ENCODE measurements at places on chromosomes 2 and 18.
A peak's percentile ranks its signal among the peaks of the same experiment; 100 is the strongest.

GRCh38 chr18:23243178-23243577 is 107.9 kb downstream of the CABLES1 start:
- no peak for DNase-seq

DNA sequence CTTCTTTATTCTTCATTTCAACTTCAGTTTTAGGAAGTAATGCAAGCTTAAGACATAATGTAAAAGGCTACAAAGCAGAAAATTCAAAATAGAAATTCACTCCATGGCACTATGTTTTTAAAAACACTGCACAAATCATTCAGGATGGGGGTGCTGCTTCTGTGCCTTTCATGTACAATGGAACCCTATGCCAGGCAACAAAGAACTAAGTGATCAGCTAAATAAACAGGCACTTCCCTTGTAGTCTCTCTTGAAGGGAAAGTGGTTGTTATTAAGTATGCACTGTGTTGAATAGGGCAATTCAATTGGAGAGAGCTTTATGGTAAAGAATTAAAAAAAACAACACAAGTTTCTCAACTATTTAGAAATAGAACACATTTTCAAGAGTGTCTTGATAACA is 10.9 kb upstream of the ERBB4 start:
- DNase-seq: no peak

GRCh38 chr2:1440581-1440980 is 27.3 kb downstream of the TPO start:
- no peak for DNase-seq

DNA sequence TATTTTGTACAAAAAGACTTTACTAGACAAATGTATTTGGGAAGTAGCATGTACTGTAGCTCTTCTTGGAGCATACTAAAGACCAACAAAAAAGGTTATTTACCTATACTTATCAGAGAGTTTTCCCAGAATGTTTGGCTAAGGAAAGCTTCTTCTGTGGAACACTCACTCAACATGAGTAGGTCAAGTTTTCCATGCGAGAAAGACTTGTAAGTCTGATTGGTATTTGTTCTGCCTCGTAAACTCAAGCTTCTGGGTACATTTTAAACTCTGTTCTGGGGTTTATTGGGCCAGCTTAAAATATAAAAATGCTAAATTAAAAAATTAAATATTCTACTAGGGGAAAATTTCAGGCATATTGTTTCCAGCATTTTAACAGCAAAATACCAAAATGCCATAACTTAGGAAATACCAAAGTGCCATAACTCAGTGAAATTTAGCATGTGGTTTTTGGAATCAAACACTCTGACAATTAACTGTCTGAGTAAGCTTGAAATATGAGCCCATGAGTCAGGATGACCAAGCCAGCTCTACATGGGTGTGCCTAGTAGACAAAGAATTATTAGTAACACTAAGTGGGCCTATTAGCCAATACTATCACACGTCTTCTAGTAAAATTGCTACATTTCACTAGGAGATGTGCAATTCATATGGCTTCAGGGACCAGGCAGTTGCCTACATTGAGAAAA is 47.3 kb upstream of the SERPINE2 start:
- DNase-seq: peak; percentile 94

DNA sequence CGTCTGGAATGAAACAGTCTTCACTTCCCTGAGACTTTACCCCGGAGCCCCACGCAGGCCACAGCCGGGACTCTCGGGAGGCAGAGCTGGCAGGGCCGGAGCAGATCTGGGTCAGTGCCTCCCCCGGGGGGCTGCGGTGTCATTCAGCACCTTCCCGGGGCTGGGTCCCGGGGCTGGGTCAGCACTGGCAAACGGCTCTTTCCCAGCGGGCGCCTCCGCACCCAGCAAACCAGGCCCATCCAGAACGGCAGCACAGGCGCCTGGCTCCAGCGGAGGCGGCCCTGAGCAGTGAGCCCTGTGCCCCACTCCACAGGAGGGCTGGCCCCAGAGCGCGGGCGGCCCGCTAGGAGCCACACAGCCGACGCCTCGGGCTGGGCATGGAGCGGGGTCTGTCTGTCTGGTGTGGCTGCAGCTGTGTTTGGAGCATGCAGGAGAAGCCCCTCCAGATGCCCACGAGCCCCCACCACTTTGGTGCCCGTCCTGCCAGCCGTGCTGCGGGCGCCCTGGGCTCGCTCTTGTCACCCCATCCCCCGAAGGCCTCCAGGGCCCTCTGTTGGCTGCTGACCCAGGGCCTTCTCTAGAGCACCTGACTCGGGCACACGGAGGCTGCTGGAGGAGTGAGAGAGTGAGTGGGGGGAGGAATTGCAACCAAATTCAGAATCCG is 132.1 kb upstream of the CTDP1 start:
- no peak for DNase-seq

GRCh38 chr18:6781142-6781714 is 51.7 kb downstream of the ARHGAP28 start:
- no peak for DNase-seq

DNA sequence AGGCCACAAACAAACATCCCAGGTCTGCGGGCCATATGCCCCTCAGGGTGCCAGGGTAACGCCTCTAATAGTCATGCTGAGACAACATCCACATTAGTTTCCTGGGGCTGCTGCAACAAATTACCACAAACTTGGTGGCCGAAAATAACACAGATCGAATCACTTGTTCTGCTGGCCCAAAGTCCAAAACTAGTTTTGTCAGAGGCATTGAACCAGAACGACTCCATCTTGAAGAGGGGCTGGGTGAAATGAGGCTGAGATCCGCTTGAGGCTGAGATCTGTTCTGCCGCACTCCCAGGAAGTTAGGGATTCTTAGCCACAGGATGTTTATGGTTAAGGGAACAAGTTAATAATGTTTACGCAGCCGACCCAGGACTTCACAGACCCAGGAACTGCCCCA is 66.7 kb downstream of the COPS8 start:
- DNase-seq: no peak

GRCh38 chr2:2703762-2704427 is 372.8 kb upstream of the MYT1L start:
- no peak for DNase-seq

GRCh38 chr2:200125444-200126284 is 170.3 kb downstream of the MAIP1 start:
- DNase-seq: no peak

DNA sequence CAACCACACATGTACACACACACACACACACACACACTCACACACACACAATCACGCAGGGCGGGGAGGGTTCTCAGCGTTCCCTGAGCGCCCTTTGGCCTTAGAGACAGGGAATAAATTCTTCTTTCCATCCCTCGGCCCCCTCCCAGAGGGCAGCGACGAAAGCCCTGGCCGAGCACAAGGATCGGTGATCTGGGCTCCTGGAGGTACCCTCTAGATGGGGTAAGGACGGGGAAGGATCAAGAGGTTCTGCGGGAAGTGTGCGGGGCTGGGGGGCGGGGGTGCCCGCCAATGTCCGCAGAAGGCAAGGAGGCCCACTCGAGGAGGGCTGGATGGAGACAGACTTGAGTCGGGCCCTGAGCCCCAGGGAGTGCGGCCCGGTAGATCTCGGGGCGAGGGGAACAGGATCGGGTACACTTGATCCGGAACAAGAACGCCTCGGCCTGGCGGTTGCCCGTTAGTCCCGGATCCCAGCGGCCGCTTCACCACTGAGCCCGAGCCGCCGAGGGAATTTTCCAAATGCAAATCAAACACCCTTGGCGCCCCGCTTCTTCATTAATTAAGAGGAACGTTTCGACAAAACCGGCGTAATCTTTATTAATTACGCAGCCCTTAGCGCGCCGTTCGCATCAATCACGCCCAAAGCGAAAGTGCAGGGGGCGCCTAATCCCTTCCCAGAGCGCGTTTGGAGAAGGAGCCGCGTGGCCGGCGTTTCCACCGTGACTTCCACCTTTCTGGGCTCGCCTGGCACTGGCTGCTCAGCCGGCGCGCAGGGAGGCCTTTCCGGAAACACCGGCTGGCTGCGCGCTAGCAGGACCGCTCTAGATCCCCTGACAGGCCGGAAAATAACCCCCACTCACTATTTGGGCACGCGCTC is 7.0 kb upstream of the PAX3 start:
- DNase-seq: no peak

DNA sequence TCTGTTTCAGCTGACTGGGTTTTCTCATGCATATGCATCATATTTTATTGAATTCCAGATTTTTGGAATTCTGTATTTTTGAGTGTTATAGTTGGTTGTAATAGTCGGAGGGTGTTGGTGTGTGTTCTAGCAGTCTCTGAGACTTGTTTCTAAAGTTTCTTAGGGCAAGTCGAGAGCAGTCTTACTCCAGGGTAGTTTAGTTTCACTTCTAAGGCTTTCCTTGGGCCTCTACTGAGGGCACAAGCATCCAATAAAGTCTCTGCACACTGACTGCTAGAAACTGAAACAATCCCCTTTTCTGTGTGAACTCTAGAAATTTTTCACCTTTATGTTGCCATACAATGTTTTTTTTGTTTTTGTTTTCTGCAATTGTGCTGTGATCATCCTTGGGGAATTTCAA is 663.7 kb upstream of the LRATD1 start:
- no peak for DNase-seq

GRCh38 chr2:43068041-43068533 is 158.3 kb downstream of the ZFP36L2 start:
- DNase-seq: no peak

DNA sequence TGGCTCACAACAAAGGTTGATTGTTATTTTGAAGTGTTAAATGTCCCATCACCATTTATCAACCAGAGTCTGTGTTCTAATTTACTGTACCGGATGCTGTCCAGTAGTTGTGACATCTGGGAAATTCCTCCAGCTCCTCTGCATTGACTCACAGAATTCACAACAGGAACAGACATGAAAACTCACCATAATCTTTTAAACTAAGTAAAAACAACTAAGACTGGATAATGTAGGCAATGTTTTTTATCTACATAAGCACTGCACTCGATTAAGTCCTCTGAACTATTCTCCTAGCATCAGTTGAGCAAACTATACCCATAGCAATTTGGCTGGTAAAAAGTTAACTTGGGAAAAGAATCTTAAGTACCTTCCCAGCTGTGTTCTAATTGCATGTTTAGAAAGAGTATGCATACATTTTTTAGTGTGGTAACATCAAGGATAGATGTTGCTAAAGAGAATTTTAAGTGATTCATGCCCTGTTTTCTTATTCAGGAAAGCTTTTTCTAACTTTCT is 42.9 kb upstream of the MYO1B start:
- peak; percentile 63 for DNase-seq

GRCh38 chr2:73993376-73993775 is 8.7 kb downstream of the TET3 start:
- DNase-seq: no peak

DNA sequence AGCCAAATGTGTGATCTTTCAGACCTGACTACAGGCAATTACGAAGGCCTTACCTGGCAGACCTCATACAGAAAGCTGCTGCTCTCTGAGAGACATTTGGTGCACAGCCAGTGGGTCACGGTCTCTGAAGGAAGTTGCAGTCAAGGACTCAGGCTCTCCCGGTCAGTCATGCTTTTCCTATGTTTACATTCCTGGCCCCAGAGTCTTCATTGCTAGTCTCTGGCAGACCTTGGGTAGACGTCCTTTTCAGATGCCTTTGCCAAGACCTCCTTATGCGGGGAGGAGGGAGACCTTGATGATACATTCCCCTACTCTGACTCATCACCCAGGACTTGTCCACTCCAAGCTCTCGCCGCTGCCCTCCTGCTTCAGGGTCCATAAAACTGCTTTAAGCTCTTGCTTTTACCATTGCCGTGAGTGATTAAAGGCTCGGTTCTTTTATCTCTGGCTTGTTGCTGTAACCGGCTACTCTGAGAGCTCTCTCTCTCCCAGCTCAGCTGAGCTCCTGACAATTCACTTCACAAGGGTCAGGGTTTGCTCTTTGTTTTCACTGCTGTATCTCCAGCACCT is 62.0 kb upstream of the SLC35F5 start:
- DNase-seq: peak; percentile 99

DNA sequence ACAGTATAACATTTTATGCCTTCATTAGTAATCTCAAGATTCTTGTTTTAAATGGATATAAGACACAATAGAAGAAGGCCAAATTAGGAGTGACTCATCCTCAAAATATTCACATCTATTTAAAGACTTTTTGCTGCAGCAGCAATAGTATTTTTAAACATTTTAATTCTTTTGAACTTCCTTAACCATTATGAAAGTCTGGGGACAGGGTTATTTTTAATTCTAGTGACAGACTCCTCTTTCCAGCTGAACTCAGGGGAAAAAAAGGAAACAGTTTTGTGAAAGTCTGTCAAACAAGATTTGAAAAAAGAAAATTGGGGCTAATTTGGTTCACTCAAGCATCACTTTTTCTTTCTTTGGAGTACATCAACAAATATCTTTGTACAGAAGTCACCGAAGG is 541.8 kb downstream of the NUP35 start:
- no peak for DNase-seq
